ENCODE measurements at places on chromosomes 5 and 9. TPM values are rescaled to one million over a fixed set of nuclear protein-coding genes. Genes with fewer than 3 reads are reported as not detected.
A peak's percentile ranks its signal among the peaks of the same experiment; 100 is the strongest.

Gene FIBCD1
- total RNA-seq, result not detected

GRCh38 chr5:7828269-7828668 is 22.7 kb downstream of the CFAP90 start:
- no peak overlapping the region for H3K4me3 ChIP-seq
- no peaks in the 10 kb centered on the region for H3K4me1 ChIP-seq
- H3K36me3 ChIP-seq, result no peaks in the 10 kb centered on the region
- no peak for DNase-seq
- H3K27me3 ChIP-seq, result no peaks in the 10 kb centered on the region

- no peak overlapping the region for H3K27ac ChIP-seq
- H3K27me3 ChIP-seq, result peaks cover 2% of the 10 kb centered on the region
- no peaks in the 10 kb centered on the region for H3K4me1 ChIP-seq
- DNase-seq, result no peak
- no peak overlapping the region for H3K4me3 ChIP-seq
- no peaks in the 10 kb centered on the region for H3K36me3 ChIP-seq
These were observed 108.2 kb downstream of the TTLL11 start for GRCh38 chr9:121984726-121985402.

GRCh38 chr9:4718911-4719310 is 22.1 kb downstream of the AK3 start:
- no peak overlapping the region for H3K27ac ChIP-seq
- no peak for DNase-seq
- H3K27me3 ChIP-seq, result peaks cover under 1% of the 10 kb centered on the region
- H3K36me3 ChIP-seq, result peaks cover 49% of the 10 kb centered on the region
- H3K4me3 ChIP-seq, result no peak overlapping the region

Gene NDST1
- 3.9 TPM for total RNA-seq

- H3K27me3 ChIP-seq, result peaks cover 19% of the 10 kb centered on the region
- H3K36me3 ChIP-seq, result no peaks in the 10 kb centered on the region
- no peaks in the 10 kb centered on the region for H3K4me1 ChIP-seq
These were observed 9.6 kb downstream of the SLC9A3 start for GRCh38 chr5:514673-515072.

Gene GLRX
- total RNA-seq, result 13.5 TPM

Gene GPX8
- total RNA-seq, result not detected

DNA sequence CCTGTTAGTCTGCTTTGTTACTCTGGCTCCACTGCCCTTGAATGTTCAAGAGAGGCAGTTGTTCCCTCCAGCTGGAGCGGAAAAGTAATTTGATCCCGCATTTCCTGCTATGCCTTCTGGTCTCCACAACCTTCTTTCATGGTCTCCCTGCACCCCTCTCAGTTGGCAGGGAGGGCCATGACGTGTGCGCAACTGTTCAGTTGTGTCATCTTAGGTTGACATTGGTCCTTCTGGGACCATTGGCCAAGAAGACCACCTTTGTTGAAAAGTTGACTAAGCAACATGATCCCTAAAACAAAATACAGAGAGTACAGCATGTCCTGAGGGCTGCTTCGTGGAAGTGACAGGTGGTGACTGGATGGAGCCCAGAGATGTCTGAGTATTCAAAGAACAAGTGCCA is 192.5 kb upstream of the TUT7 start:
- H3K27me3 ChIP-seq, result peaks cover 1% of the 10 kb centered on the region
- no peaks in the 10 kb centered on the region for H3K36me3 ChIP-seq

Gene EXOSC2
- total RNA-seq, result 110 TPM

DNA sequence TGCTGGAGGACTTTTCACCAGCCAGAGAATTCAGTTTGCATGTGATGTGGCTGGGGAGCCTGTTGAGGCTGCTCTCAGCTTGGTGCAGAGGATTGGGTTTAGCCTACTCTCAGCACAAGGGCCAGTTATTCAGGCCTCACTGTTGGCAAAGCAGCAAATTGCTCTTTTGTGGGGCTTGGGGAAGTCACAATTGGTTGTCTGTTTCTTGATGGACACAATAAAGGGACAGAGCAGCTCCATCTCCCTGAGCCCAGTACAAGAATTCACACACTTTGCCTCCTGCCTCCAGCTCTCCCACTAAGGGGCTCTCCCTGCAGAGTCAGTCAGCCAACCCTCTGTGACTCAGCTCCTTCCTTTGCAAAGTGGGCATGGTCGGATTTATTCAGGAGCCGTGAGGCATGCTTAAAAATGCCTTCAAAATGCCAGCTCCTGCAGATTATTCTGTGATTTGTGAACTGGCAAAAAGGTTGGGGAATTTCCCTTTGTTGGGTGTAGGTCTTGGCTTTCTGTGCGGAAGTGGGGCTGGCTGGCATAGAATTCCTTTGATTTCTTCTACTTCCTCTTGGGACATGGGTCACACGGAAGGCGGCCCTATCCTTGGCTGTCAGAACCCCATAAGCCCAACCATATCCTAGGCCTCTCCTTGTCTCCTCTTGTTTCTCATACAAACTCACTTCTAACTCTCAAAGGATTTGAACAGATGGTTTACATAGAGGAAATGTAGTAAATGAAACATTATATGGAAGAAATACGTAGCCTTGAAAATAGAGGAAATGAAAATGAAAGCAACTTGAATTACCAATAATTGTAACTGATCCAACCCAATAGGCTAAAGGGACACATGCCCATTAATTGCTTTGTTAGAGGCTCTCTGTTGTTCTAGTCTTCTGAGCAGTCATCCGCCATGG is 118.7 kb upstream of the CD180 start:
- no peak overlapping the region for H3K27ac ChIP-seq
- no peak overlapping the region for H3K4me3 ChIP-seq
- no peaks in the 10 kb centered on the region for H3K36me3 ChIP-seq
- peaks cover 4% of the 10 kb centered on the region for H3K27me3 ChIP-seq
- peaks cover 4% of the 10 kb centered on the region for H3K4me1 ChIP-seq

Gene GPSM1
- total RNA-seq, result 19.2 TPM

- peaks cover 7% of the 10 kb centered on the region for H3K27me3 ChIP-seq
- H3K4me1 ChIP-seq, result peaks cover 4% of the 10 kb centered on the region
- H3K4me3 ChIP-seq, result peak overlapping the region; percentile 68
- no peaks in the 10 kb centered on the region for H3K36me3 ChIP-seq
- H3K27ac ChIP-seq, result no peak overlapping the region
These were observed 205.0 kb upstream of the IER5L start for GRCh38 chr9:129383019-129383560.

Gene HTR4
- total RNA-seq, result not detected

DNA sequence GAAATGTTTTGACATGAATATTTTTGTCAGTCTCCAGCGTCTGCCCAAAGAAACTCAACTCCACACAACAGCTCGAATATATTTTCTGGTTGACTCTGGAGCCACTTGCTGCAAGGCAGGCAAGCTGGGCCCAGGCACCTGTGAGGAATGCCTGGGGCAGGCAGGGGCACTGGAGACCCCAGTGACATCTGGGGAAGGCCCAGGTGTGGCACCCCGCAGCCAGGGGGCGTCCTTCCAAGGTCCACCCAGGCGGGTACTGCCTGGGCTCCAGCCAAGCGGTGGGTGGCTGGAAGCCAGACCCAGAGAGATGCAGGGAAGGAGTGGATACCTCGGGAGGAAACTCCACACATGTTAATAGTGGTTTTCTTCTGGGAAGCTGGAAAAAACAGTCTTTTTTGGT is 125.9 kb downstream of the PHF2 start:
- H3K27ac ChIP-seq, result no peak overlapping the region
- no peaks in the 10 kb centered on the region for H3K4me1 ChIP-seq
- H3K36me3 ChIP-seq, result no peaks in the 10 kb centered on the region
- H3K27me3 ChIP-seq, result peaks cover 3% of the 10 kb centered on the region

GRCh38 chr5:38591523-38591849 is 35.0 kb upstream of the LIFR start:
- H3K27ac ChIP-seq, result no peak overlapping the region
- H3K4me3 ChIP-seq, result no peak overlapping the region
- DNase-seq, result no peak
- H3K27me3 ChIP-seq, result peaks cover 2% of the 10 kb centered on the region
- H3K36me3 ChIP-seq, result no peaks in the 10 kb centered on the region

DNA sequence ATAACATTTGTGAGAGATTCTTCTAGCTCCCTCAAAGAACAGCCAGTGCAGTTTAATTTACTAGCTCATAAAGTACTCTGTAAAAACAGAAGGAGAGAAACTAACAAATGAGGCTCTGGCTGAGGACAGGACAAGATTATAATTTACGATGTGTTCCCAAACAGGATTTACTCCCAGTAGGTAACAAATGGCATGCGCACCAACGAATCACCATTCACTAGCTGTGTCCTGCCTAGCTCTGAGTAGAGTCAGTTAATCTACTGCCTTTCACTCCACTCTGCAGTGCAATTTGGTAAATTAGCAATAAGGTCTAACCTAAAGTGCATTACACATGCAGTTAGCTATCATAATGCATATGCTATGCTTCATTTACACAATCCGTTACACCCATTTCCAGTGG is 497.4 kb upstream of the CCNG1 start:
- no peak overlapping the region for H3K27ac ChIP-seq
- H3K4me3 ChIP-seq, result no peak overlapping the region
- H3K4me1 ChIP-seq, result no peaks in the 10 kb centered on the region
- H3K36me3 ChIP-seq, result no peaks in the 10 kb centered on the region

DNA sequence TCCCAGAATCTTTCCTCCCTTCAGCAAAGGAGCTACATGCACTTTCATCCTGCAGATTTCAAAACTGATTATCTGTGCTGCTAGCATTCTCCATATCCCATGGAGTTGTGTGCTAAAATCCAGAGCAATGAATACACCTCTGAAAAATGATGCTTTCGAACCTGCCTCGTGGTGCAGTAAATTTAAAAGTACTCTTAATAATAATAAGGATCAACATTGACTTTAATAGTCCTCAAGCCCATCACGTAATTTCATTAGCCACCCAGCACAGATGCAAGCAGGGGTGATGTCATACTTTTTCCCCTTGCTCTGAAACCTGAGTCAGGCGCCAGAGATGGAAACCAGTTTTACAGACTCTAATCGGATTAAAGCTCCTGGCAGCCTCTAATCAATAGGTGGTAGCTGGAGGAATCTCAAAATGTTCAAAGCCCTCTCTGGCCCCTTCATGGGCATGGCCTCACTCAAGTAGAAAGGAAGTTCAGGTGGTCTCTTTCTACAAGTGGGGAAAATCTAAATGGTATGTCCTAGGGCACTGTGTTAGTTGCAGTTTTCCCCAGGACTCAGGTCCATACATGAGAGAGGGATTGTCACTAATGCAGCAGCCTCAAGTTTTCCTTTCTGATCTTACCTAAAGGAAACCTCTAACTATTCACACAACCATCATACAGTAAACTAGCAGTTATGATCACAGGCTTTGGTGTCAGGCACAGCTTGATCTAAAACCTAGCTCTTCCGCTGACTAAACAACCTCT is 221.6 kb upstream of the SLC30A5 start:
- H3K36me3 ChIP-seq, result no peaks in the 10 kb centered on the region
- peaks cover 3% of the 10 kb centered on the region for H3K27me3 ChIP-seq
- H3K4me3 ChIP-seq, result no peak overlapping the region
- no peak for DNase-seq
- no peak overlapping the region for H3K27ac ChIP-seq
- H3K4me1 ChIP-seq, result peaks cover 5% of the 10 kb centered on the region

GRCh38 chr5:6158974-6159831 is 219.1 kb downstream of the MED10 start:
- no peak overlapping the region for H3K4me3 ChIP-seq
- no peaks in the 10 kb centered on the region for H3K36me3 ChIP-seq
- no peaks in the 10 kb centered on the region for H3K27me3 ChIP-seq
- DNase-seq, result peak; percentile 18

Gene OR1J2
- total RNA-seq, result not detected

DNA sequence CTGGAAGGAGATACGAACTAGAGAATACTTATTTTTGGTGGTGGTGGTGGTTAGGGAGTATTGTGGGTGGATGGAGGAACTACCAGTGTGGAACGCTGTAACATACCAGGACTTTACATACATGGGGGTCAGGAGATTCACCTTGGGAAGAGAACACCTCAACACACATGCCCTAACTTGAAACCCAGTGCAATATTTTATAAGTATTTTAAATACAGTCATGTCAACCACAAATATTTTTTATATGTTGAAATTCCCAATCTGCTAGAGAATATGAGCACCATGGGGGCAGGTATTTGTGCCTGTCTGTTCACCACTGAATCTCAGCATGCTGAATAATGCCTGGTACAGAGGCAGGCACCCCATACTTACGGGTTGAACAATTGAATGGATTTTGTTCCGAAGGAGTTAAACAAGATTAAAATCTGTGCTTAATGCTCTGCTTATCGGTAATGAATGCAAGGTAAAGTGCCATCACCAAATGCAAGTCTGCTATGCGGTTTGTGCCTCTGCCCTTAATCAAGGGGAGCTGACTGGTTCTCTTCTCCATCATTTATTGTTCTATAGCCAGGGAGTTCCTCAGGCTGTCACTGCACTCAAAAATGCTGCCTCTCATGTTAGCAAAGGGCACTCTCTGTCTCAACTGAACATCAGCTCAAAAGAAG is 65.3 kb downstream of the RASEF start:
- no peaks in the 10 kb centered on the region for H3K36me3 ChIP-seq
- no peaks in the 10 kb centered on the region for H3K4me1 ChIP-seq
- no peak overlapping the region for H3K27ac ChIP-seq
- no peak overlapping the region for H3K4me3 ChIP-seq

Gene SPRY4
- total RNA-seq, result 1.5 TPM

GRCh38 chr5:151696470-151697061 is 9.9 kb upstream of the SPARC start:
- no peaks in the 10 kb centered on the region for H3K4me1 ChIP-seq
- H3K36me3 ChIP-seq, result no peaks in the 10 kb centered on the region

Gene CCNI2
- total RNA-seq, result 42.7 TPM

- H3K27me3 ChIP-seq, result no peaks in the 10 kb centered on the region
- H3K36me3 ChIP-seq, result no peaks in the 10 kb centered on the region
- no peak overlapping the region for H3K4me3 ChIP-seq
- DNase-seq, result no peak
- H3K27ac ChIP-seq, result no peak overlapping the region
These were observed 1046.2 kb upstream of the DMAC1 start for GRCh38 chr9:8845808-8846207.

- no peak overlapping the region for H3K27ac ChIP-seq
- no peak for DNase-seq
- no peaks in the 10 kb centered on the region for H3K36me3 ChIP-seq
- peaks cover 15% of the 10 kb centered on the region for H3K27me3 ChIP-seq
These were observed 10.6 kb upstream of the HMHB1 start for GRCh38 chr5:143801252-143801939.

Gene PRLR
- not detected for total RNA-seq

DNA sequence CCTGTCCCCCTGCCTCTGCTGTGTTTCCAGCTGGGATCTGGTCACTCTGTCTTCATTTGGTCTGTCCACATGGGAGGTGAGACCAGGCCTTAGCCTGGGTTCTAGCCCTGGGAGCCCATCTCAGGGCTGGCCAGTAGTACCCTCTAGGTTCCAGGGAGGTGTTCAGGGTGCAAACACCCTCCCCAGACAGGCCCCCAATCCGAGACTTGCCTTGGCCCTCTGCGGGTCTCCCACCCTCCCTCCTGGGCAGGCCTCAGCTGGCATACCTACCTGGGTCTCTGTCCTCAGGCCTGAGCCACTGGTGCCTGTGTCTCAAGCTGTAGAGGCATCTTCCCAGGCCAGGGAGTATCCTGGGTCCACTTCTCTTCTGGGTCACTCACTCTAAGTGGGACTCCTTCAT is 925 bp upstream of the SAPCD2 start:
- no peaks in the 10 kb centered on the region for H3K27me3 ChIP-seq
- H3K4me1 ChIP-seq, result peaks cover 20% of the 10 kb centered on the region
- peak overlapping the region; percentile 80 for H3K4me3 ChIP-seq
- peaks cover 5% of the 10 kb centered on the region for H3K36me3 ChIP-seq
- no peak for DNase-seq

All from activated CD4-positive, alpha-beta T cell treated with anti-CD3 and anti-CD28 coated beads, Interleukin-2, amount 10 ng/mL, durations not matched to agents 24 days and 14 days (primary cell).